Mesenchymal stem cell (in vitro differentiated cells and primary cell): ENCODE measurements at places on chromosomes 4 and X.

DNA sequence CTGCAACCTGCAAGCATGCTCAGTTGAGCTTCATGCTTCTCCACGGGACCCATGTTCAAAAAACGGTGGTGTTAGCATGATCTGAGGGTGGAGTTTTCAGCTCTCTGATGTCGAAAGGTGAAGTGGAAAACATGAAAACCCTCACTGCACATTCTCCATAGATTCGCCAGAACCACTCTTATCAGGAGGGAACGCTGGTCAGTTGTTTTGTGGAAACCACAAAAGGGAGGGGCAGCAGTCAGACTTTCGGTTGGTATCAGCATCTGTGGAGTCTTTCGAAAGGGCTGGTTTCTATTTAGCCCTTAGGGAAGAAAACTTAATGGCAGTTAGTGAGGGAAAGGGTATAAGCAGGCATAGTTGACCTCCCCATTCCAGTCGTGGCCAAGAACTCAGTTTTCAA, 12.6 kb downstream of the PPA2 start:
- peak; percentile 7 for DNase-seq

GRCh38 chrX:138294951-138295350, 416.6 kb downstream of the FGF13 start:
- no peak for DNase-seq

- DNase-seq, result no peak
These were observed 118.0 kb downstream of the PDE5A start for GRCh38 chr4:119510395-119511149.

GRCh38 chrX:47060708-47061107, 17.5 kb upstream of the RGN start:
- no peak for DNase-seq

GRCh38 chrX:4825550-4825949, 1112.1 kb upstream of the PRKX start:
- DNase-seq, result no peak

DNA sequence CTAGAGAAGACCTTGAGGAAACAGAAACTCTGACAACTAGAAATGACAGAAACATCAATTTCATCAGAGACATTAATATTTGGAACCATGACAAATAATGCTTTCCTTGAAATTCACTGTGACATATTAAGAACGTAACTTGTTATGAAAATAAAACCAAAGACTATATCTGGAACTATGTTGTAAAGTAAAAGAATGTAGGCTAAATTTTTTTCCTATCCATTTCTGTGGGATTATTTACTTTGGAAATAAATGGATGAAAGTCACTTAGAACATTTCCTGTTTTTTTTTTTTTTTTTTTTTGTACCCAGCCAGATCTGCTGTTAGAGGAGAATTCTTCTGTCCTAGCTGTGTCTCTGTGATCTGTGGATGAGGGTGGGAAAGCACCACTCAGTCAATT, 255.9 kb downstream of the SPRY1 start:
- DNase-seq, result no peak

DNA sequence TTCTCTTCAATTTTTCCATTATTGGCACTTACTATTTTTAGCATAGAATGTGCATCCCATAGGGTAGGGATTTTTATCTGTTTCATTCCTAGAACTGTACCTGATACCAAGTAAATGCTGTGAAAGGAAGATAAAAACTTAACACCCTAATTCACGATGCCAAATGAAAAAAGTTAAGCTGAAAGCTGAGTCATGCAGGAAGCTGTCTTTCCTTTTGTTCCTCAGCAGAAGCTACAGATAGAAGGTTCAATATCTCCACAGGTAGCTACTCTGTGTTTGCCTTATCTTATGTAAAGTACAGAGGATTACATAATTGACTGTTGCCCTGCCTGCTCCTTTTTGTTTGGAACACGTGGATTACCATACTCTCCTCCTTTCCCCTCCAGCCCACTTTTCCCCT, 77.0 kb downstream of the LRP2BP start:
- DNase-seq, result peak; percentile 26

GRCh38 chrX:38891641-38892413, 90.6 kb downstream of the MID1IP1 start:
- peak; percentile 10 for DNase-seq

GRCh38 chrX:896256-896655, 265.7 kb downstream of the SHOX start:
- no peak for DNase-seq

DNA sequence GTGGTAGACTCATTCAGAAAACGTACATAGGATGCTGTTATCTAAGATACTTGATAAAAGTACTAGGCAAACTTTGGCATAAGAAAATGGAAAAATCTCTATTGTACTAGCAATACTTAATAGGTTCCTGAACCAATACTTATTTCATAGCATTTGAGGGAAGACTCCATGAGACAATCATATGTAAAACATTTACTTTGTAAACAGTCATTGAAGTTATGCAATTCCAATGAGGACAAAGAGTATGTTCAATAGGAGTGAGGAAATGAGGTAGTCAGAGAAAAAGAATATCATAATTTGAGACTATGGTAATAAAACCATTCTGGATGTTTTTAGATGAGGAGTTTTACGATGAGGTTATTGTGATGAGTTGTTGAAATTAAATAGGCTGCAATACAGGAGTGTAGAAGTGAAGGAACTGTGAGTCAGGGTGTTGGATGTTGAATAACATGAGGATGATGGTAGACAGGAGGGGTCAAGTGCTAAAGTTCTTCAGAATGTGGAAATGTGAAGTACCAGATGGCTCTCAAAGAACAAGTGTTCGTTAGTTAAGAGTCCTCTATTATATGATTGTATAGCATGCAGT, 397.9 kb downstream of the PPP3CA start:
- DNase-seq, result peak; percentile 60

- DNase-seq, result peak; percentile 63
These were observed 626 bp downstream of the YTHDC1 start for GRCh38 chr4:68349279-68349648.

DNA sequence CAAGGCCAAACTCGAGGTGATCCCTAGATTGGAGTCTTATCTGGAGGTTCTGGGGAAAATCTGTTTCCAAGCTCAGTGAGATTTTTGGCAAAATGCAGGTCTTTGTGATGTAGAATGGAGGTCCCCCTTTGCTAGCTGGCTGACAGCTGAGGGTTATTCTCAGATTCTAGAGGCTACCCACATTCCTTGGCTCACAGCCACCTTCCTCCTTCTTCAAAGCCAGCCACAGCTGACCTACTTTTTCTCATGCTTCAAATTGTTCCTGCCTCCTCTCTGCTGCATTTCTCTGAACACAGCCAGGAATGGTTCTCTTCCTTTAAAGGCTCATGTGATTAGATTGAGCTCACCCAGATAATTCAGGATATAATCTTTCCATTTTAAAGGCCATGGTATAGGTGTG, 86.9 kb downstream of the VCX3A start:
- no peak for DNase-seq
